ENCODE measurements at places on chromosomes 7 and 10.

GRCh38 chr7:66558660-66559465 lies 69.8 kb upstream of the KCTD7 start:
- DNase-seq = no peak

GRCh38 chr10:48470893-48471805 lies 133.7 kb downstream of the ARHGAP22 start:
- peak; percentile 31 for DNase-seq

DNA sequence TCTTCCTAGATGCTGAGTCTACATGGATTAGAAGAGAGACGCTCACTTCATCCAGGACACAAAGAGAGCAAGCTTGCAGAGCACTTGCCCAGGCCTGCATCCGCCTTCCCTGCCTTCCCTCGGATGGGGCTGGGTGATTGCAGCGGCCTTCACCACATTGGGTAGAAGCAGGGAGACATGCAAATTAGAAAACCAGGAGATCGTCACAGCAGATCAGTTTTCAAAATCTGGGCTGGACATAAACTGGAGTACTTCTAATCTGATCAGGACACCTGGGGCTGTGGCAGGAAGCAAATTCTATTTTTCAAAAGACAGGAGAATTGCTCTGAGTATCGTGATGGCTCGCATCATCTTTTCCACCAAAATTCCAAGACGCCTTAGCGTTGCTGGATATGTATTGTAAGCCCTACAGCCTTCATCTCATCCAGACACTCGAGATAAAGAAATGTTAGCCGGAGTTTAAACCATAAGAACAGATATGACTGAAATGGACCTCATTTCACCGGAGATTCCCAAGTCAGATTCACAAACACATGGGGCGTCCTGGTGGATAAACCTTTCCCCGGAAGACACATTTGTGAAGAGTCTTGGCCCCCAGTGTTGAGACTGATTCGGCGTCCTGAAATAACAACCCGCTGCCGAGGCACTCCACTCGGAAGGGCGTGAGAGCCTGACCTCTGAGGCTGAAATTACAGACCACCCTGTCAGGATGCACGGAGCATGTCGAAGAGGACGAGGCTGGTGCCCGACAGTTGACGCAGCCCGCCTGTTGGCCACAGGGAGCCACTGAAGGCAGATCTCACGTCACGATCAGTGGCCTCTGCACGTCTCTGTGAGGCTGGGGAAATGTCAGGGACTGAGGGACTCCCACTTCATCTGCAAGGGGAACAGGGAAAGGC lies 91.2 kb upstream of the PARD3 start:
- peak; percentile 23 for DNase-seq

GRCh38 chr10:124092250-124092859 lies 1.0 kb downstream of the CHST15 start:
- no peak for DNase-seq

- DNase-seq = peak; percentile 93
Observed at GRCh38 chr10:51896849-51897248, 197.5 kb upstream of the CSTF2T start.

DNA sequence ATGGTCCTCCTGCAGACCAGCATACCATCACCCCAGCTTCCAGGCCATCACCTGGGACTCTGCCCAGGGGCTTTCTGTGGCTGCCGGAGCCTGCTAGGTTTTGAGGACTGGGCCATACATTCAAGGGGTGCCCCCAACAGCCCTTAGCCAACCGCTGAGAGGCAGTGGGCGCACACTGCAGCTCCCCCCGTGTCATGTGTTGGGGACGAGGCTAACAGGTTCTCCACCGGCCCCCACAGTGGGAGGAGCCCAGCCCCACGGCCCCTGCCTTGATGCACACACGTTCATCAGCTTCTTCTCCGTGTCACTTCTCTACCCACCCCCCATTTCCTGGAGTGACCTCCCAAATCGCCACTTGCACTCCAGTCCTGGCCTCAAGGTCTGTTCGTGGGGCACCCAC lies 543.2 kb upstream of the FOXK1 start:
- no peak for DNase-seq

- DNase-seq = no peak
Observed at GRCh38 chr7:1020849-1021251, 23.5 kb upstream of the GPR146 start.

Measured in fibroblast of skin of abdomen (primary cell).